Hematopoietic multipotent progenitor cell treated with erythropoietin and hydrocortisone succinate and interleukin-3 and kit ligand, for 4 days (in vitro differentiated cells): ENCODE measurements at places on chromosomes 13 and 19.

- no peak for DNase-seq
Observed at GRCh38 chr13:27403203-27403678, 21.2 kb upstream of the GTF3A start.

DNA sequence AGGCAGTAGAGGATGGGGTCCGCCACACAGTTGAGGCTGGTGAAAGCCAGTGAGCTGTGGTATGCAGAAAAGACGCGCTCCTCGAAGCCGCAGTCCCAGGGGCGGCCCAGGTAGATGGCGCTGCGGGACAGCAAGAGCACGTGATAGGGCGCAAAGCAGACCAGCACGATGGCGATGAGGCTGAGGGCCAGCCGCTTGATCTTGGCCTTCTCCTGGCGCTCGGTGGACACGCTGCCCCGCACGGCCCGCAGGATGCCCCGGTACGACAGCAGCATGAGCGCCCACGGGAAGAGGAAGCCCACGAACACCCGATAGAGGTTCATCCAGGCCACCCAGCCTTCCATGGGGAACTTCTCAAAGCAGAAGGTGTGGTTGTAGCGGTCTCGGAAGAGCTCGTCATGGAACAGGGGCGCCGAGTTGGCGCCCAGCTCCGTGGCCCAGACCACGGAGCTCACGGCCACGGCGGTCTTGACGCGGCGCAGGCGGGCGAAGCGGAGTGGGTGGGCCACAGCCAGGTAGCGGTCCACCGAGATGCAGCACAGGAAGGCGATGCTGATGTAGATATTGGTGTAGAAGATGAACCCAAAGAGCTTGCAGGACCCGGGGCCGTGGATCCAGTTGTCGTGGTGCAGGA lies 6.5 kb upstream of the OPA3 start:
- DNase-seq, result peak; percentile 76

DNA sequence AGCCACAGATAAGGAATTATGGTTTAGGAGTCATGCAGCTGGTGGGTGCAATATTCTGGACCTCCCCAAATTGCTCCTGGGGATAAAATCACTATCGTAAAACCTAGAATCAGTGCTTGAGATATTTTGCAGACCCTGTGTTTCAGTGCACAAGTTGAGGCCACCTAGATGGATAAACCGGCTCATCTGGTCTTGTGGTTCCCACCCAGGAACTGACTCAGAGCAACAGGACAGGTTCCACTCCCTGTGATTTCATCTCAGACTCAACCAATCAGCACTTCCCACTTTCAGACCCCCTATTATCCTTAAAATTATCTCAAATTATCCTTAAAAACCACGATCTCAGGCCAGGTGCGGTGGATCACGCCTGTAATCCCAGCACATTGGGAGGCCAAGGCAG lies 21.0 kb downstream of the FBXL12 start:
- DNase-seq, result no peak

GRCh38 chr19:12884926-12885748 lies 1.9 kb downstream of the KLF1 start:
- peak; percentile 95 for DNase-seq

GRCh38 chr13:35744566-35745178 lies 268.2 kb upstream of the MAB21L1 start:
- no peak for DNase-seq

DNA sequence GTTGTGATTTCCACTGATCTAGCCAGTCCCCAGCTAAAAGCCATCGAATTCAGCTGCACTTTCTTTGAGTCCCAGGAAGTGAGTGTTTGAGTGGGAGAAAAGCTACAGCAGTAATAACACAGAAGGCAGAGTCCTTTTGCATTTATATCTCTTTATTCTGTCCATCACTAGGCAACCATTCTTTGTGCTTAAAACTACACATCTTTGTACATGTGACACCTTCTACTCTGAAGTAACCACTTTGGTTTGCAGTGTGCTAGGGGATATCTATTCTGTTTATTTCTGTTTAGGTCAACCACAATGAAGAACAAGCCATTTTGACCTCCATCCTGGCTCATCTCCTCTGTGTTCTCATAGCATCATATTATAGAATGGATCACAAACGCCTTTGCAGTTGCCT lies 226.0 kb upstream of the SERP2 start:
- DNase-seq, result no peak

GRCh38 chr19:2049741-2050348 lies 1.2 kb downstream of the MKNK2 start:
- peak; percentile 77 for DNase-seq

GRCh38 chr19:10151521-10151920 lies 31.8 kb upstream of the EIF3G start:
- no peak for DNase-seq

DNA sequence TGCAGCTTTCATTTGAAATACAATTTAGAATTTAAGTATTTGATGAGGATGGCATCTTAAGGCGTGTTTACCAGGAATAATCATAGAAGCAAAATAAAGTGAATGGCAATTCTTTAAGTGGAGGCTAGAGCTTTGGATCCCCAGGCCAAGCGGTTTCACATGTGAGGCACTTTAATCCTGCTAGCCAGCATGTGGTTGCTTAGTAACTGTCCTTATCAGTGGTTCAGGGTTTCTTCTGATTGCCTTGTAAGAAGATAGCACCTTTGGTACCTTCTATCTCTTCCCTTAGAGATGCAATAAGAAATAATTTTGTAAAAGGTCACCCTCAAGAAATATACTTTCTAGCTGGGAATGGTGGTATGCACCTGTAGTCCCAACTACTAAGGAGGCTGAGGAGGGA lies 38.9 kb upstream of the SERP2 start:
- DNase-seq, result peak; percentile 77
